ENCODE measurements at places on chromosomes 1 and 21.

- DNase-seq: peak; percentile 21
These were observed 19.1 kb upstream of the HMGCS2 start for GRCh38 chr1:119787776-119788175.

DNA sequence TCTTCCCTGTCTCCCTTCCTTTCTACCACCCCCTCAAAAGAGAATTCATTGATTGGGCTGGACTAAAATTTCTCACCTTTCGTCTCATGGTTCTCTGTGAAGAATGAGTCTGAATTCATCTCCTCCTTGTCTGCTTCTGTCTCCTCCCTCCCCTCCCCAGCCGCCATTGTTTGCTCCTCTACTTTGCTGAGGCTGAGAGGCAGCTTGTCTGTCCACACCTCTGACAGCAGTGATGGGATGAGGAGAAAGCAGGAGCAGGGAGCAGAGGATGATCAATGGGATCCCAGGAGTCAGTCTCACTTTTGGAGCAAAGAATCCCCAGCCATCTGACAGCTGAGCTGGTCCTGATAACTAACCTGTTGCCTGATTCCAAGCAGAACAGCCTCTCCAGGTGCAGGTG lies 2.5 kb downstream of the ILDR2 start:
- no peak for DNase-seq

DNA sequence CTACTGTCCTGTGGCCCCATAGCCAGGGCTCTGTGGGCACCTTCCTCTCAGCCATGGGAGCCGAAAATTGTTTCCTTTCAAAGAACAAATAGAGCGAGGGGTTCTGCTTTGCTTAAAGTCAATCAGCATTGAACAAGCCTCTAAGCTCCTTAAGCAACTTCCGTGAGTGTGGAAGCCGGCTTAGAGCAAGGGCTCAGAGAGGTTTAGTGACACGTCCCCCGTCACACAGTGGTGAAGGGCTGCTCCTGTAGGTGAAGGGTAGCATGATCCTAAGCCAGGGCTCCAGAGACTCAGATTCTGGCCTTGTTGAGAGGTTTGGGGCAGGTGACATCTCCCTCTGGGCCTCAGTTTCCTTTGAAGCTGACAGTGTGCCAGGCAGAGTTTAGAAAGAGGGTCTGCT lies 94.0 kb upstream of the WNT4 start:
- no peak for DNase-seq

- no peak for DNase-seq
These were observed 8.4 kb upstream of the PRMT2 start for GRCh38 chr21:46626975-46627501.

- no peak for DNase-seq
These were observed 115.8 kb downstream of the DSCAM start for GRCh38 chr21:40731206-40731605.

GRCh38 chr1:44235808-44236207 lies 22.5 kb downstream of the DMAP1 start:
- no peak for DNase-seq

- DNase-seq: no peak
These were observed 12.1 kb upstream of the TAS1R2 start for GRCh38 chr1:18871401-18872070.

- DNase-seq: no peak
These were observed 31.3 kb downstream of the ACOT11 start for GRCh38 chr1:54579337-54579781.

DNA sequence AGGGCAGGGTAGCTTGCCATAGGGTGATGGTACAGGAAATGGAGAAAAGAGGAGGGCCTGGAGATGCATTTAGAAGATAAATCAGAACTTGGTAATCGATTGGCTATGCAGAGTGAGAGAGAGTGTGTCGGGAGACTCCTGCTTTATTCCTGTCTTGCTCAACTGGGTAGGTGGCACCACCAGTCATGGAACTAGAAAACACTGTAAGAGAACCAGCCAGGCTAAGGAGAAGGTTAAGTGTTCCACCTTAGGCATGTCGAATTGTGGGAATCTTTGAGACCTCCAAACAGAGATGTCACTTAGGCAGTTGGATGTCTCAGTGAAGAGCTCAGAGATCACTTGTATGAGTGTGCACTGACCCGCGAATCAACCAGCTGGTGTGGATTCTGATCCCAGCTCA lies 28.7 kb upstream of the RD3 start:
- DNase-seq: peak; percentile 28

DNA sequence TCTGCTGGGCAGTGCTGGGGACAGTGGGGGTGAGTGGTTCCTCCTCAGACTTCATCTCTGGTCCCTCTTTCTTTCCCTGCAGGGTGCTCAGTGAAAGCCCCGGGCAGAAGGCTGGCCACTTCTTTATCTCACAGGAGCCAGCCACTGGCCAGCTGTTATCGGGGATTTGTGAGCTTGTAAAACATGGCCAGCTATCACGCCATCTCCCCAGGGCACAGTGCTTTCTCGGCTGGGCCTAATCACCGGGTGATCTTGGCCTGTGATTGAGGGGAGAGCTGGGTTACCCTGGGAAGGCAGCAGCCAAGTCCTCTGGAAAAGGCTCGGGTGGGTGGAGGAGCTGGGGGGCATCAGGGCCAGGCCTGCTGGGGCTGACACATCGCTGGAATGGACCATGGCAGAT lies 83.0 kb downstream of the IGSF21 start:
- DNase-seq: no peak

DNA sequence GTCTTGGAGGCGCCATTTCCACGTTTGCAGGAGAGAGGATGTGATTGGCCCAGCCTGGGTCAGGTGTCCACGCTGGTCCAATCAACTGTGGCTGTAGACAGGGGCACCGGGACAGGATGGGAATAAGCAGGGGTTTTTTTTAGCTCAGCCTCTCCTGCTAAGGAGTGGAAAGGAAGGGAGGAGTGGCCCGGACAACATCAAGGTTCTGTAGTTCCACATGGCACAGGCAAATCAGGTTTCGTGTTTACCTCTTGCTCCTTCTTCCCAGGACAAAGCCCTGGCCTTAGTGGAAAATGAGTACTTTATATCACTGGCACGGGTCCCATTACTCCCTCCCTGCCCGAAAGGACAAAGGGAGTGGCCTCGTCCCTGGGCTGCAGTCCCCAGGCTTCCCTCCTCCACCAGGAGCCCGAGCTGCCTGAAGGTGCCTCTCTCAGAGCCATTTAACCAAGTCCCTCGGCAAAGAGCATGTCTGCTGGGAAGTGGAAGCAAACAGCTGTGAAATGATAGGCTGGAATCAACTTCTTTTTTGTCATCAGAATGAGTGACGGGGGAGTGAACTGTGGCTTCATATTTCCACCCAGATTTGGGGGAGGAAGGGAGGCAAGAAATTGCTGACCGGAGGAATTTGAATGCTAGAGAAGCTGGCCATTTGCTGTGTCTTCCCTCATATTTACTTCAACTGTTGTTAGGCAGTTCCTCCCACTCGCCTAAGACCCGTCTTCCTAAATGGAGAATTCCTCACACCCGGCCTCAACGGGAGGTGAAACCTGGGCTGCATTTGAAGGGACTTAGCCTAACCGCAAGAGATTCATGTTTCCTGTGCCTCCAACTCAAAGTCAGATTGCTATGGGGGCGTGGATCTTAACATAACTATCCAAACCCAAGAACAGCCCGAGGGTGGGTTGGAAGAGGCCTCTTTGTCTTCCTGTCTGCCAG lies 84.9 kb upstream of the SLC44A3 start:
- peak; percentile 75 for DNase-seq

DNA sequence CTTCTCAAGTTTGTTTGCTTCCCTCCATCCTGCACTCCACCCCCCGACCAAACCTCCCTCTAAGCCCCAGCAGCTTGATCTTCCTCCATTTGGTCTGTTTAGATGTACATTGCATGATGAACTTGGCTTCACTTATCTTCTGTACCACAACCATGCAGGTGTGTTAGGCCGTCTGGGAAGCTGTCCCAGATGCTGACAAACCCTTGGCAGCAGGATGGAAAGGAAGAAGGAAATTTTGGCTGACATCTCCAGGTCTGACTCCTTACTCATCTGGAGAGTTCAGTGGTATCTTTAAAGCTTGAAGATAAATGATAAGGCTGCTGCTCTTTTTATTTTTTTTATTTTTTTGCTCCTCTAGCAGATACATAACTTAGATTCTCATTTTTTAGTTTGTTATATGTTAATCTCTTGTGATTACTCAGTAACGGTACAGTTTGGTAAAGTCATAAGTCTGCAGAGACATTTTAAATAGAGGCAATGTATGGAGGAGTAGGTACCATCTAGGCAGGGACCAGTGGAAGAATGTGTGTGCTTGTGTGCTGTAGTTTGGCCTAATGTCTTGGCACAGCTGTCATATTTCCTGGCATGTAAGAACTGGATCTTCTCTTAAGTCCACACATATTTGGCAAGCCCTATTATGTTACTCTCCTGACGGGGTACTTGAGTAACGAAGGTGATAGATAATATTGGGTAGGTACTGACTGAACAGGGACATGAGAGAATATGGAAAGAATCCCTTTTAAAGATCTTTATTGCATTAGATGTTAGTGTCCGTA lies 79.7 kb downstream of the CACHD1 start:
- DNase-seq: no peak

DNA sequence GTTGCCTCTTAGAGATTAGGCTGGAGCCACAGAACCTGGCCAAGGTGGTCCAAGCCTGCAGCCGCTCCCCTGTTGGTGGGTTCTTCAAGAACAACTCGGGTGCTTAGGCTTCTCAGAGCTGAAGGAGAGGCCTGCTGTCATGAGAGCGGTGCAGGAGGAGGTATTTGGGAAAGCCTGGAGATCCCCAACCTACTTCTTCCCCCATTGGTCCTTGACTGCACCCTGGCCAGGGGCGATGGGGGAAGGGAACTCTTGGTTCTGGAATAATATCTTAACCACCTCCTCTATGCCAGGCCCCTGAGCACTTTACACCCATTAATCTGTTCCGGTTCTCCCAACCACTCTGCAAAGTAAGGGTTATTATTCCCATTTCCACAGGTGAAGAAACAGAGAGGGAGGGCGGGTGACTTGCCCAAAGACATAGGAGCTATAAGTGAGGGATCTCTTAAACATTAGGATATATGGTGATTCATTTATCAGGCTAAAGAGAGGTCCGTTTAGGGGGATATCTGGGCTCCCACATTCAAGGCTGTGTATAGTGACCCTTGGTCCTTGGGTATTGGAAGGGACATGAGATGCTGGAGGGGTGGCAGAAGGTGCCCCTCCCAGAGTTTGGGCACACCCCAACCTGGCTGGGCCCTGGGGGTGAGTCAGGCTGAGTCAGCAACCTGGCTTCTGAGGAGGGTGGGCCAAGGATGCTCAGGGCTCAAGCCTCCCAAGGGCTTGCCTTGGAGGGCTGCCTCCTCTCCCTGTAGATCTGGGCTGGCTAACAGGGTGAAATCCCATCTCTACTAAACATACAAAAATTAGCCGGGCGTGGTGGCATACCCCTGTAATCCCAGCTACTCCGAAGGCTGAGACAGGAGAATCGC lies 5.2 kb downstream of the TRNP1 start:
- DNase-seq: peak; percentile 81

DNA sequence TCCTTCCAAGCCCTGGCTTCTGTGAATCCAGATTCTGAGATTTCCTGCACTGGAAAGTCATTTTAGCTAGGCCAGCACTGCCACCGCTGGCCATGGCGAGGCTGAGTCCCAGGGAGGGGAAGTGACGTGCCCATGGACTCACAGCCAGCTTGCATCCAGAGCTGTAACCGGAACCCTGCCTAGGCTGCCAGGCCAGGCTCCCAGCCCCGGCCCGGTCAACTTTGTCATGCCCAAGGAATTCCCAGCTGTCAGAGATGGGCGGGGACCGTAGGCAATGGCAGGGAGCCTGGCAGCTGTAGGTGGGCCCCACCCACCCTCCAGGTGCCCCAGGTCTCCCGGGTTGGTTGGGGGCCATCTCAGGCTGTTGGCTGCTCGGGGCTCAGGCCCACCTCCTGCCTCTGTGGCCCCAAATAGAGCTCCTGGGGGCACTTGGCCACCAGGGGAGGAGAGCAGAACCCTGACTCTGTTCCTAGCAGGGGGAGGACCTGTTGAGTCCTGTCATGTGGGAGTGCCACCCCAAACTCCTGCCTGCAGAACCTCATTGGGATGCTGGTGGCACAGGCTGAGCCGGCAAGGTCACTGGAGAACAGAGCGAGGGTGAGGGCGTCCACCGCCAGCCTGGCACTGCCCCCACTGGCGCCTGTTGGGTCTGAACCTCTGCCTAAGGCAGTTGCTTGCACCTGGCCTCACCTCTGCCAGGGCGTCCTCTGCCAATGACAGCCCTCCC lies 57.8 kb downstream of the FOXO6 start:
- DNase-seq: peak; percentile 81

GRCh38 chr1:62800825-62801306 lies 16.9 kb downstream of the ATG4C start:
- no peak for DNase-seq

- peak; percentile 63 for DNase-seq
These were observed 75.1 kb downstream of the PGM1 start for GRCh38 chr1:63668298-63668697.

GRCh38 chr1:214537219-214537618 lies 14.2 kb downstream of the PTPN14 start:
- peak; percentile 56 for DNase-seq

- DNase-seq: no peak
These were observed 13.8 kb upstream of the SPRR5 start for GRCh38 chr1:152933196-152933595.

GRCh38 chr1:22709891-22710700 lies 543 bp upstream of the EPHB2 start:
- peak; percentile 58 for DNase-seq

DNA sequence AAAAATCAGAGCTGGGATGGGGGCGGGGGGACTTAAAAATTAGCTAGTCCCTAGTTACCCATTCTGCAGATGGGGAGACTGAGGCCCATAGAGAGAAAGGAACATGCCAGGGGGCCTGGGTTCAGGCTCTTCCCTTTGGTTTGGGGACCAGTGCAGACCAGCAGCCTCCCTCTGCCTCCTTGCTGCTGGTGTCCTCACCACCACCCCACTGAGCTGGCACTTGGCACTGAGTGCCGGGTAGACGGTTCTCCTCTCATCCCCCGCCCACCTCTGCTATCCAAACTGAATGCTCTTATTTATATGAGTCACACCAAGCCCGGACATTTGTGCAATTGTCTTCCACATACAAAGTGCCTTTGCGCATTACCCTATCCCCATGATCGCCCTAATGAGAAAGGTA lies 39.2 kb downstream of the CAMK2N1 start:
- DNase-seq: peak; percentile 78

GRCh38 chr21:30437010-30437565 lies 3.0 kb upstream of the KRTAP15-1 start:
- no peak for DNase-seq

DNA sequence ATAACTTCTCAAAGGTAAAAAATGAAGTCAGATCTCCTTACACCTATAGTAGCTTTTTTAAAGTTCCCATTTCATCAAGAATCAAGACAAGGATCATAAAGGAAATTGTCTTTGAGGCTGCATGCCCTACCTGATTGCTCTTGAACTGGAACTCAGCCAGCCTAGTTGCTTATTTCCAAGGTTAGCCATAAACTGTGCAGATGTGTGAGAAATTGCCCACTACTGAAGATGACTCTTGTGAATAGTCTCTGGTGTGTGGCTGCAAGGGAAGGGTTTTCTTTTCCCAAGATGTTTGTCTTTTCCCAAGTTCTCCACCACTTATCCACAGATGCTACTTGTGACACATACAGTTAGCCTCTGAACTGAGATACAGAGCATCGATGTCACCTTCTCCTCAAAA lies 81.7 kb upstream of the DUSP10 start:
- DNase-seq: no peak

GRCh38 chr1:61141288-61142042 lies 59.1 kb downstream of the NFIA start:
- DNase-seq: peak; percentile 82

Data from fibroblast of mammary gland (primary cell).